ENCODE measurements at places on chromosomes 6 and 20.

DNA sequence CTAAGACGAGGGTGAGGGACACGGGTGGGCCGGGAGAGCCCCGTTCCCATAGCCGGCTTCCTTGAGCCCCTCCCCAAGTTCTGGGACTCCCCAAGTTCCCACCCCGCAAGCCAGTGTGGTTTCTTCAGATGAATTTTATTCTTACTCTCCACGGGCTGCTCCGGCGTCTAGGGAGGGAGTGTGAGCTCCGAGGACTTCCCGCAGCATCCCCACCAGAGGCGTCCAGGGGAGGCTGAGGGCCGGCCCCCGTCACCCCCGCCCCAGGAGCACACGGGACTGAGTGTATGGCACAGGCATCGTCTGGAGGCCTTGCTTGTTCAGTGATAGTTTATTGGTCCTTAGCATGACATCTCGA is 10.0 kb upstream of the SLC4A11 start:
- no peak for DNase-seq

- DNase-seq = no peak
These were observed 3.5 kb downstream of the MYLK2 start for GRCh38 chr20:31822421-31823330.

- no peak for DNase-seq
These were observed 65.1 kb upstream of the SRSF6 start for GRCh38 chr20:43392561-43392960.

DNA sequence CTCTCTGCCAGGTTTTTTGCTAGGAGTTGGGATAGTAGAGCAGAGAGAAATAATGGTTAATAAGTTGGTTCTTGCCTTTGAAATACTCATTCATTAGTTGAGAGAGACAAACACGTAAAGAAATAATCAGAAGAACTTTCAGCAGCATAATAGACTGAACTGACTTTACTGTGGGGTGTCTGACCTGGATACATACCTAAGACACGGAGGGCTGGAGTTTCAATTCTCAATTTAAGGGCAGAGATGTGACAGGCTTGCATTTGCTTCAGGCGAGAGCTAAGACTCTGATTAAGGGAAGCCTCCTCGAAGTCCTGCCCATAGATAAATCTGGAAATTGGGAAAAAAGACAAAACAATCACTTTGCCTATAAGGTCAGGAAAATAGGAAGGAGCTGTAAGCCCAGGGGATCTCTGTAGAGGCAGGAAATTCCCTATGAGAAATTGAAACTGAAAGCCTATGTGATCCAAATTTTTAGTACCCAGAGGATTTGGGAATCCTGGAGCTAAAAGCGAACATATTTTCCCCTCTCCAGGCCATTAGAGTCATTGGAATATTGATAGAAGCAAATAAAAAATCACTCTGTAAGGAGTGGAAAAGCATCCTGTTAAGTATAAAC is 276.8 kb downstream of the PHACTR1 start:
- no peak for DNase-seq

DNA sequence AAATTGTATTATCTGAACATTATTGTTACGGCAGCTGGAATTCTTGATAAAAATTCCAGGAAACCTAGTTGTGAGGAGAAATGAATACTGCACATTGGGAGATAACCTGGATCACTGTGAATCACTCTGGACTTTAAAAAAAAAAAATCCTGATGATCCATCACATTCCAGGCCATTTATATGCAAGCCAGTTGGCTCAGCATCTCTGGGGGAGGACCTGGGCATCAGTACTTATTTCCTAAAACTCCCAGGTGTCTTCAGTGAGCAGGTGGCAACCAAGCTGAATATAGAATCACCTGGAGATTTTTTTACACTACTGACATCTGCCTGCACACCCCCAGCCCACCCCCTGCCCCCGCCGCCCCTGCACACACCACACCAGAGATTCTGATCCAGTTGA is 39.1 kb upstream of the SIRT5 start:
- DNase-seq = no peak

DNA sequence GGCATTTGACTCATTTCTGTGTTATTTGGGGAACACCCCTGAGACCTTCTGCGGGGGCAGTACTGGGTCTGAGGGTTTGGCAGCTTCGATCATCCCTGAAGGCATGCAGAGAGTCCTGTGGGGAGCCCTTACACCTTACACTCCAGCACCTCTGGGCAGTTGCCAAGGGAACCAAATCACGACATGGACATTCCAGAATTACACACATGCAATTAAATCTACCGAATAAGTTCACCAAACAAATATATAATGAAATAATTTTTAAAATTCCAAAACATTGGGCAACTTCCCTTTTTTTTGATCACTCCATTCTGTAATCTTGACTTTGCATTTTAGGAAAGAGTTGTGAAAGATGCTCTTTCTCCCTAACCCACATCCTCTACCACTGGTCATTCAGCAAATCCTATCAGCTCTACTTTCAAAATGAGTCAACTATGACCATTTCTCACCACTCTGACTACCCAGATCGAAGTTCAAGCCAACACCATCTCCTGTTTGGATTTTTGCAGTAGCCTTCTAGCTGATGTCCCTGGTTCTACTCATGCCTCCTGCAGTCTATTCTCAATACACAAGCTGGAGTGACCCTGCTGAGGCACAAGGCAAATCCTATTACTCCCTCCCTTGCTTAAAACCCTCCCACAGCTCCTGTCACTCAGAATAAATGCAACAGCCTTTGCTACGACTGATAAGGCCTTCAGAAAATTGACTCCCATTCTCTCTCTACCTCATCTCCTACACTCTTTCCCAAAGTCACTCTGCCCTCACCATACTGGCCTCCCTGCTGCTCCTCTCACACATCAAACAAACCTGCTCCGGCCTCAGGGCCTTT is 533.3 kb downstream of the HACE1 start:
- no peak for DNase-seq

DNA sequence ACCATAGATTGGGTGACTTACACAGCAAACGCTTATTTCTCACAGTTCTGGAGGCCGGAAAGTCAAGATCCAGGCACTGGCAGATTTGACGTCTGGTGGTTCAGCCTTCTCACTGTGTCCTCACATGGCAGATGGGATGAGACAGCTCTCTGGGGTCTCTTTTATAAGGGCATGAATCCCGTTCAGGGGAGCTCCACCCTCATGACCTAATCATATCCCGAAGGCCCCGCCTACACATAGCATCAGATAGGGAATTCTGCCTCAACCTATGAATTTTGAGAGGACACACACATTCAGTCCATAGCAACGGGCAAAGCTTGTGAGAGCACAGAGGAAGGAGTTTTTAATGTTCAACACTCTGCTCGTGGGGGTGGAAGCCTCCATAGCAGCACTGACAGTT is 27.5 kb downstream of the DAAM2 start:
- no peak for DNase-seq

GRCh38 chr6:99838607-99839006 is 155.4 kb downstream of the MCHR2 start:
- no peak for DNase-seq

GRCh38 chr20:49279677-49280462 is 2.0 kb upstream of the ZNFX1 start:
- DNase-seq = no peak

- DNase-seq = no peak
These were observed 47.2 kb downstream of the PRKN start for GRCh38 chr6:162680367-162680766.

GRCh38 chr6:18234564-18234963 is 29.8 kb downstream of the DEK start:
- DNase-seq = no peak

GRCh38 chr20:37387519-37388269 is 41.8 kb downstream of the SRC start:
- DNase-seq = no peak

GRCh38 chr6:146909376-146909775 is 294.8 kb upstream of the STXBP5 start:
- no peak for DNase-seq

GRCh38 chr20:687468-688203 is 12.0 kb upstream of the SCRT2 start:
- no peak for DNase-seq

GRCh38 chr6:141123049-141123448 is 1009.7 kb upstream of the GJE1 start:
- no peak for DNase-seq

GRCh38 chr6:140393665-140394540 is 1019.5 kb upstream of the CITED2 start:
- DNase-seq = no peak

DNA sequence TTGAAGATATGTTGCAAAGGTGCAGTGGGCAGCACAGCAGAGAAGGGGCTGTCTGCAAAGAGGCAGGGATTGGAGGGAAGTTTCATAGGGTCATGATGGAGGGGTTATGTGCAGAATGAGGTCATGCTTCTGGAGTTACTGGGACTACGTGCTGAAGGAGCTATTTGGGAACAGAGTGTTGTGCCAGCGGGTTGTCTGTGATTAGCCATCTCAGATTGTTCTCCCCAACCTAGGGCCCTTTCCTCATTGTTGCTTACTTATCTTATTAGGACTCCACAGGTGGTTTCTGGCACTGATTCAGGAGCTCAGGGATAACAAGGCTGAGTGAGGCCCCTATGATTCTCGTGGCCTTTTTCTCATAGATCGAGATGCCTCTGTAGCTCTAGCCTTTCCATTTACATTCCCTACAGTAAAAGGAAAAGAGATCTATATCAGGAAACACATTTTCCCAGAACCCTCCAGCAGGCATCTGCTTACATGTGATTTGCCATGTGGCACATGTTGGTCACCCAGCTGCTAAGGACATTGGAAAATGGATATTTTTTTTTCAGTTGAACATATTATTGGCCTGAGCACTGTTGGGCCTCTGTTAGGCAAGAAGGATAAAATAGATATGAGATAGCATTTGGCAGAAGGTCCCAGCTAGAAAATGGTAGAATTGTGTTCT is 429.6 kb upstream of the PLCB4 start:
- no peak for DNase-seq

DNA sequence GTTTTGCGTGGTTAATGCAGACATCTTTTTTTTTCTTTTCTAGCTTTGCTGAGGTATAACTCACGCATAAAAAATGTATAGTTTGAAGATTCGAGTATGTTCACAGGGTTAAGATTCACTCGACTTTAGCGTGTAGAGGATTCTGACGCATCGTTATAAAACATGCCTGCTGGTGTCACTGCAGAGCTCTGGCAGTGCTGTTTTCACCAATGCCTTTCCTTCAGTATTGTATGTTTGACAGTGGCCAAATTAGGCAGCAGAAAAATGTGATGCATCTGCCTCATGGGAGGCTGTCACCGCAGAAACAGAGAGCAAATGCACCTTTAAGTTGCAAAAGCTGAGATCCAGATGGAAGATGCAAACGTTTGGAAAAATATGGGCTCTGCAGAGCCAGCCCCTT is 18.0 kb upstream of the SIRPB2 start:
- no peak for DNase-seq

DNA sequence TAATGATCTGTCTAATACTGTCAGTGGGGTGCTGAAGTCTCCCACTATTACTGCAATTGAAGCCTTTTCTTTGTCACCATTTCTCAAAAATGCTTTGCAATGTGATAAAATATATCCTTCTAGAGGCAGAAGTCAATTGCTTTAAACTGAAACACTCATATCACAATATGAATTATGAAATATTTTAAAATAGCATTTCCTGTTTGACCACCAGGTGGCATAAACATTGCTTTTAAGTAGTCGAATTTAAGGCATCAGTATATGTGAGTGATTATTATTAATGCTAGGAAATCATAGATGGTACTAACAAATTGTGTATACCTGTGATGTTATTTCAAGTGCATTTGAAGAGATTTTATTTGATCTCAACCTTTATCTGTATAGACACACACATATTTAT is 87.5 kb downstream of the MEI4 start:
- no peak for DNase-seq

- no peak for DNase-seq
These were observed 177.5 kb upstream of the CST7 start for GRCh38 chr20:24771542-24772061.

- peak; percentile 54 for DNase-seq
These were observed at the start of gene EFHC1 for GRCh38 chr6:52419809-52420667. TSS of gene EFHC1 (plus strand) at chr6:52420342. CDS start at chr6:52420411, 69 bp downstream.

GRCh38 chr20:49985157-49985556 is 2.4 kb downstream of the SNAI1 start:
- no peak for DNase-seq

GRCh38 chr6:106025655-106026054 is 60.5 kb upstream of the PRDM1 start:
- DNase-seq = no peak

GRCh38 chr6:154605178-154605881 is 94.8 kb upstream of the CNKSR3 start:
- no peak for DNase-seq

DNA sequence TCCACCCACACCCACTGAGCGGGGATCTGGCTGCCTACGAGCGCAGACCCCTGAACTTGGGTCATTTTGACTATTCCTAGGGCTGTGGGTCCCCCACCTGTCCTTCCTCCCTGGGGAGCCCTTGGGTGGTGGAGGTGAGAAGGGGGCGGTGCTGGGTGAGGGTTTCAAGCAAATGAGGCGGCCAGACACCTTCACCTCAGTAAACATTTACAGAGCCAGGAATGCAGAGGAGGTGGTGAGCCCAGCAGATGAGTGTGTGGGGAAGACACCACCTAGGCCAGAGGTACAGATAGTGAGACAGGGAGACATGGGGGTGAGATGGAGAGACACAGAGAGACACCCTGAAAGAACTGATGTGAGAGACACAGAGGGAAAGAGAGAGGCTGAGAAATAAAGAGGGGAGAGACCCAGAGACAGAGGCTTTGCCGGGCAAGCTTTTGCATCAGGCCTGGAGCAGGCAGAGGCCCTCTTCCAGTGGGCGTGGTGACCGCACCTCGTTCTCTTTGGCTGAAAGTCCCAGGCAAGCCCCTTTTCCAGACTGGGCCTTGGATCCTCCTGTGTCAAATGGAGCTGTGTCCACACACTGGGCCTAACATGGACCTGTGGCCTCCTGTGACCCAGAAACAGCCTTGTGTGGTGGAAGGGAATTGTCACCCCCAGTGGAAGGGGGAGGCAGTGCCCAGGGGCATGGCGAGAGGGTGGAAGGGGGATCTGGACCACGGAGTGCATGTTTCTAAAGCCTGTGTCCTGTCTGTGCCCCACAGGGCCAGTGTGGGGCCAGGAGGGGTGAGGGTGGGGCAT is 29.7 kb downstream of the CEBPB start:
- DNase-seq = no peak

DNA sequence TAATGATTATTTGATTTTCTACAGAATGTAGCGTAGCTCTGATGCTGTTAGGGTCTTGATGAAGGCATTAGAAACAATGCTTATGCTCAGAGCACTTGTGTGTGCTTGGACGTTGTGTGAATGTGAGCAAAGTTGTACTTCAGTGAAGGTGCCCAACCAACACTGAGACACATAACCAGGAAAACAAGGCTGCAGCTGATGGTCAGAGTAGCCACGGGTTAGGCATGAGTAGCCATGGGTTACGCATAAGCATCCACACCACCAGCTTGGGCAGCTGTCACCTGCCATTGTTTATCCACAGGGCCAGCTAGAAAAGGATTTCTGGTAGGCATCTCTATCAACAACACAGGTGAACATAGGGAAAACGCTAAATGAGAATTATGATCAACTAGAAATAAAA is 326.6 kb downstream of the NRN1 start:
- DNase-seq = no peak

GRCh38 chr6:153618371-153619322 is 420.4 kb upstream of the OPRM1 start:
- DNase-seq = no peak
